ENCODE measurements at places on chromosomes 7 and 10.

DNA sequence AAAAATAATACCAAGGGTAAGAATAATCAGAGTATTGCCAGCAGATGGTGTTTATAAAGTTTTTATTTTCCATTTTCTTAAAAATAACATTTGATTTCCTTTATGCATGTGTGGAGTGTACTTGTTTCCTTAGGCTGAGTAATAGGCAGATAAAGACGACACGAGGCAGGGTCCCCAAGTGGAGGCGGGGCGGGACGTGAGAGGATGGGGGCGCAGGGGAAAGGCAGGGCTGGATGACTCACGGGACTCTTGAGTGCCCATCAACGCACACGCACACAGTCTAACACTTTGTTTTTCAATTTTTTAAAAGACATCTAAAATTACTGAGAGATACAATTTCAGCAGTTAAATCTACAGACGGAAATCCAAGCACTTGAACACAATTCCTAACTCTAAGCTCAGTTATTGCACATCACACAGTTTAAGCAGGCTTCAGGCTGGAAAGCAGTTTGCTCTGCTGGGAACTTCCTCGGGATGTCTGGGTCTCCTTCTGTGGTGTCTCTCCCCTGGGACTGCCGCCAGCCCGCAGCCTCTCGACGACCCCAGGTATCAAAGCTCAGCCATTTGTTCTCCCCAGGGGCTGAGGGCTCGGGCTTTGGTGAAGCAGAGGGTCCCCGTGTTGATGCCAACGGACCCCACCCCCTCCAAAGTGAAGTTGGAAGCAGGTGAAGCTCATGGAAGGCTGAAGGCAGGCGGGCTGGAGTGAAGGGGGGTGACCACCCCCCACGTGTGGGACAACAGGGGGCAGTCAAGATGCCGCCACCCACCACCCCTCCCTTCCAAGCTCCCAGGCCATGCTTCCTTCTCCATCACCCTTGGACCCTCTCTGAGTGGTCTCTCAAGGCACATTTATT lies 29.1 kb downstream of the SPOCK2 start:
- peaks cover 3% of the 10 kb centered on the region for H3K27me3 ChIP-seq
- ATAC-seq, result no peak
- H3K4me3 ChIP-seq, result no peak overlapping the region
- no peak overlapping the region for H3K27ac ChIP-seq
- H3K36me3 ChIP-seq, result no peaks in the 10 kb centered on the region
- H3K4me1 ChIP-seq, result no peaks in the 10 kb centered on the region

GRCh38 chr7:20200361-20200760 lies 16.8 kb downstream of the MACC1 start:
- H3K4me3 ChIP-seq, result no peak overlapping the region
- no peaks in the 10 kb centered on the region for H3K27me3 ChIP-seq
- H3K36me3 ChIP-seq, result no peaks in the 10 kb centered on the region
- no peaks in the 10 kb centered on the region for H3K4me1 ChIP-seq
- H3K27ac ChIP-seq, result no peak overlapping the region

DNA sequence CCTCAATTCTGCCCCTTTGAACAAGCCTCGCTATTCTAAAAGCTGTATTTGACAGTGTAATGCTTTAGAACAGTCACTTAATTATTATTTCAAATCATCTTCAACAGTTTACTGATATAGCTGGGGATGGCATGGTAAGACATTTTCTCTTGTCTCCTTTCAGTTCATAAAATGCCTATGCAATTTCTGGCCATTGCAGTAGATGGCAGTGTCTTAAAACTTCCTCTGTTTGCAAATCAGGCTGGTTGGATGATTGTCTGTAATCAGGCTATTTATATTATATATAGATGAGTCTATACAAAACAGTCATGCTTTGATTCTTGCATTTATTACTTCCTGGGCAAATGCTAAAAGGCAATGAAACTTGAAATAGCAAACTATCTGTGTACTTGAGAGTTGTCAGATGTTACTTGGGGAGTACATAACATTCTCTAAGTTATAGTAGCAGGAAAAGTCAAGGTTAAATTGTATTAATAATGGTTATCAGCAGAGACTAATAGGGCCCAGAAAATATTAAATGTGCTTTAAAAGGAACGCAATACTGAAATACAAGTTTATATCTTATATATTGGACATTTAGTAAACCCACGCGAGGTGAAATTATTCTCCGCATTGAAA lies 55.5 kb upstream of the LHFPL3 start:
- H3K27me3 ChIP-seq, result no peaks in the 10 kb centered on the region
- no peak overlapping the region for H3K27ac ChIP-seq
- no peaks in the 10 kb centered on the region for H3K4me1 ChIP-seq
- H3K36me3 ChIP-seq, result no peaks in the 10 kb centered on the region

GRCh38 chr10:7567911-7568620 lies 98.7 kb downstream of the ITIH5 start:
- no peaks in the 10 kb centered on the region for H3K27me3 ChIP-seq
- peaks cover 24% of the 10 kb centered on the region for H3K4me1 ChIP-seq
- peaks cover 45% of the 10 kb centered on the region for H3K36me3 ChIP-seq
- H3K27ac ChIP-seq, result no peak overlapping the region
- ATAC-seq, result no peak

DNA sequence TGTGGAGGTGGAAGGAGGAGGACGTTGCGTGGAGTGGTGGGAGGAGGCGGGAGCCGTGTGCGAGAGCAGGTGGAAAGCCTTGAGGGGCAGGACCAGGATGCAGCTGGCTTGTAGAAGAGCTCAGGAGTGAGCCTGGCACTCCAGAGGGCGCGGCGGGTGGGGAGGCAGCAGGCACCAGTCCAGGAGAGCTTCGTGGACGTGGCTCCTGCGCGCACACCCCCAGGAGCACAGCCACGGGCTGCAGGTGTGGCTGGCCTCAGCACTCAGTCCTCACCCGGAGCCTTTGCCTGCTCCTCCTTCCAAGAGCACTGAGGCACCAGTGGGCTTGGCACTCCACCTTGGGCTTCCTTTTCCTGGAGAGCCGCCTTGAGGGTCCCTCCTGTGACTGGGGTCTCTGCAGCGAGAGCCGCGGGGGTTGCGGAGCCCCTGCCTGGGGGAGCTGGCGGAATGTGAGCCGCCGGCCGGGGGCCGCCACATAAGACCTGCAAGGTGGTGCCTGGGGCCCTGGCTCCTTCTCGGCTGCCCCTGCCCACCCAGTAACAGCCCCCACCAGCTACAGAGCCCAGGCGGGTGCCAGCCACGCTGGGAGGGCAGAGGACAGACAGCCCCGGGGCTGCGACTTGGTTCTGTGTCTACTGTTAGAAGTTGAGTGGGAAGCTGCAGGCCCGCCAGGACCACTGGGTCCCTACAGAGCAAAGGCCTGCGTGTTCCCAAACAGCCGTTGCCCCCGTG lies 11.1 kb downstream of the MAFK start:
- no peak overlapping the region for H3K27ac ChIP-seq
- no peak overlapping the region for H3K4me3 ChIP-seq
- peaks cover 9% of the 10 kb centered on the region for H3K4me1 ChIP-seq
- H3K36me3 ChIP-seq, result no peaks in the 10 kb centered on the region

- no peak for ATAC-seq
- peaks cover 22% of the 10 kb centered on the region for H3K4me1 ChIP-seq
- H3K27ac ChIP-seq, result peak overlapping the region; percentile 96
- peak overlapping the region; percentile 45 for H3K4me3 ChIP-seq
Measured at GRCh38 chr7:158705234-158705850, 738 bp upstream of the NCAPG2 start.

GRCh38 chr10:34469446-34469845 lies 345.6 kb downstream of the PARD3 start:
- no peak overlapping the region for H3K27ac ChIP-seq
- no peak for ATAC-seq
- no peaks in the 10 kb centered on the region for H3K36me3 ChIP-seq
- H3K4me3 ChIP-seq, result no peak overlapping the region
- H3K27me3 ChIP-seq, result no peaks in the 10 kb centered on the region
- H3K4me1 ChIP-seq, result no peaks in the 10 kb centered on the region

GRCh38 chr10:132989476-132990415 lies 47.4 kb upstream of the CFAP46 start:
- H3K27me3 ChIP-seq, result peaks cover 37% of the 10 kb centered on the region
- no peak overlapping the region for H3K4me3 ChIP-seq
- no peaks in the 10 kb centered on the region for H3K4me1 ChIP-seq
- no peak overlapping the region for H3K27ac ChIP-seq
- no peak for ATAC-seq

DNA sequence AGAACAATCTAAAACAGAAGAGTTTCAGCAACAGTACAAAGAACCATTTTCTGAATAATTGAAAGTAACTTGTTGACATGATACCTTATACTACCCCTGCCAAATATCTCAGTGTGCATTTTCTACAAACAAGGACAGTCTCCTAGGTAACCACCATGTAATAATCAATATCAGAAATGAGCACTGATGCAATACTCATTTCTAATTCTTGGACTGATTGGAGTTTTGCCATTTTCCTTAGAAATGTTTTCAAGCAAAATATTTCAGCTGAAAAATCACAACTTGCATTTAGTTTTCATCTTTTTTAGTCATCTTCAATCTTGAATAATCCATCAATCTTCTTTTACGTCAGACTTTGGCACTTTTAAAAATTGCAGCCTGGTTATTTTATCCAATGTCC lies 420.2 kb downstream of the CDC14C start:
- H3K4me1 ChIP-seq, result no peaks in the 10 kb centered on the region
- H3K27me3 ChIP-seq, result no peaks in the 10 kb centered on the region
- no peak overlapping the region for H3K27ac ChIP-seq
- H3K4me3 ChIP-seq, result no peak overlapping the region
- H3K36me3 ChIP-seq, result no peaks in the 10 kb centered on the region

DNA sequence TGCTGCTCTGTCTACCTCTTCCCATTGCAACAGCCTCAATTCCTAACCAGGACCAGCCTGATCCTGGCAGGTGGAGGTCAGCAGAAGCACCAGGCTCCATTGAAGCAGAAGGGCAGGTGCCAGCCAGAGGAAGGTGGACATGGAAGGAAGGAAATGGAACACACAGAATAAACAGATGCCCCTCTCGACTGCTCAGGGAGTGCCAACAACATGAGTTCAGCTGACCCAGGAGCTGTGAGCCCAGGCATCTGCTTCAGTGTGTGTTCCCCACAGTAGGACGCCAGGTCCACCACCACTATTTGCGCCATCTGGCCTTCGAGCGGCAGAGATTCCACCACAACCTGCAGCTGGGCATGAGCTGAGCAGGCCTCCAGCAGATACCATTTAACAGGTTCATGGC lies 56.7 kb downstream of the GPAM start:
- no peaks in the 10 kb centered on the region for H3K27me3 ChIP-seq
- no peaks in the 10 kb centered on the region for H3K4me1 ChIP-seq
- no peak overlapping the region for H3K27ac ChIP-seq
- no peak for ATAC-seq

GRCh38 chr10:32163071-32163761 lies 107.0 kb upstream of the KIF5B start:
- no peak overlapping the region for H3K4me3 ChIP-seq
- no peaks in the 10 kb centered on the region for H3K36me3 ChIP-seq
- H3K4me1 ChIP-seq, result no peaks in the 10 kb centered on the region
- no peaks in the 10 kb centered on the region for H3K27me3 ChIP-seq
- no peak for ATAC-seq

DNA sequence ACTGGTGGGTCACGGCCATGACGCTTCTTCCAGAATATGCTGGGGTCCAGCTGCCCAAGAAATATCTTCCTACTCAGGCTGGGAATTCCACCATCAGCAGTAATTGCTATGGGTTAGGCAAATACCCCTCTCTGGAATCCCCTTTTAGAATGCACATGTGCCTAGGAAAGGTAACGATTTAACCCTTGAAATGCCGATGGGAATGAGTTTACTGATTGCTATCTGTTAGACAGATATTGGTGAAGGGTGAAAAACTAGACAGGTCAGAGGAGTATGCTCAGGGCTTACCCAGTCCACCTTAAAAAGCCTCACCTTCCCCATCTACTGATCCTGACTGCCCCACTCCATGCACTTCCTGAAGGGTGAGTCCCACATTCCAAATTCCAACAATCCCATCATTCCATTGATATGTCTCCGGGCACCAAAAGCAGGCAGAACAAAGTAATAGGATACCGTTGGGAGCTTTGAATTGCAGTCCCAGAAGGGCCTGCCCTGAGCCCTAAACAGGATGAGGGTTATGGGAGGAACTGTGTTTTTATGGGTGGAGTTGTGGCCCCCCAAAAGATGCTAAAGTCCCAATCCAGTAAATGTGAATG lies 59.3 kb downstream of the DLG5 start:
- peaks cover 82% of the 10 kb centered on the region for H3K4me1 ChIP-seq
- no peaks in the 10 kb centered on the region for H3K36me3 ChIP-seq
- peak overlapping the region; percentile 93 for H3K27ac ChIP-seq
- ATAC-seq, result no peak

DNA sequence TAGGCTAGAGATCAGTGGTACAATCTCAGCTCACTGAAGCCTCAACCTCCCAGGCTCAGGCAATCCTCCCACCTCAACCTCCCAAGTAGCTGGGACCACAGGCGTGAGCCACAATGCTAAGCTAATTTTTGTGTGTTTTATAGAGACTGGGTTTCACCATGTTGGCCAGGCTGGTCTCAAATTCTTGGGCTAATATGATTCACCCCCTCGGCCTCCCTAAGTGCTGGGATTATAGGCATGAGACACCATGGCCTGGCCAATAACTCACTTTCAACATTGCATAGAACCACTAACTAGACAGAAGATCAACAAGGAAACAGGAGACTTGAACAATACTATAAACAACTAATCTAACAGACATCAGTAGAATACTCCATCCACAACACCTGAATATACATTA lies 191.7 kb downstream of the LRRN3 start:
- no peak for ATAC-seq
- no peaks in the 10 kb centered on the region for H3K36me3 ChIP-seq
- H3K4me1 ChIP-seq, result no peaks in the 10 kb centered on the region
- H3K4me3 ChIP-seq, result no peak overlapping the region

GRCh38 chr7:42453931-42454361 lies 216.9 kb upstream of the GLI3 start:
- no peaks in the 10 kb centered on the region for H3K36me3 ChIP-seq
- no peak overlapping the region for H3K27ac ChIP-seq
- H3K4me1 ChIP-seq, result no peaks in the 10 kb centered on the region

GRCh38 chr10:17375936-17376584 lies 78.3 kb downstream of the ST8SIA6 start:
- no peak for ATAC-seq
- no peaks in the 10 kb centered on the region for H3K27me3 ChIP-seq
- H3K4me1 ChIP-seq, result no peaks in the 10 kb centered on the region

DNA sequence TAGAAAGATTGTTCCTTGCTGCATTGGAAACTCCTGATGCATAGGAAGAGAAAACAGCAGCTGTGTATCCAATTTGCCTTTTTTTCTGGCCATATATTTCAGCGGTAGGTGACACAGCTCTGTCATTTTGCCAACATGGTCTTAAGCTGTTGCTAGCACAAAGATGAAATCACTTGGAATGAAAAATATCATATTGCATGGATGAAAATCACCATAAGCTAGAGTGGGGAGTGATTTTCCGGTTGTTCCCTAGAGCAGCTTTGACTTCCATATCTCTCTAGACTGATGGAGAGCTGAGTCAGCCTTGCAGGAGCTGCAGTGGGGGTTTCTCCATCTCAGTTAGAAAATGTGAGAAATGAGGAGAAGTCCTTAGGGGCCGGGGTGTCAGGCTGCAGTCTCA lies 38.3 kb upstream of the BTBD16 start:
- no peak overlapping the region for H3K4me3 ChIP-seq
- no peak for ATAC-seq
- no peak overlapping the region for H3K27ac ChIP-seq
- H3K4me1 ChIP-seq, result peaks cover 8% of the 10 kb centered on the region
- H3K36me3 ChIP-seq, result no peaks in the 10 kb centered on the region
- no peaks in the 10 kb centered on the region for H3K27me3 ChIP-seq
